ENCODE measurements at places on chromosomes 11 and 22.

DNA sequence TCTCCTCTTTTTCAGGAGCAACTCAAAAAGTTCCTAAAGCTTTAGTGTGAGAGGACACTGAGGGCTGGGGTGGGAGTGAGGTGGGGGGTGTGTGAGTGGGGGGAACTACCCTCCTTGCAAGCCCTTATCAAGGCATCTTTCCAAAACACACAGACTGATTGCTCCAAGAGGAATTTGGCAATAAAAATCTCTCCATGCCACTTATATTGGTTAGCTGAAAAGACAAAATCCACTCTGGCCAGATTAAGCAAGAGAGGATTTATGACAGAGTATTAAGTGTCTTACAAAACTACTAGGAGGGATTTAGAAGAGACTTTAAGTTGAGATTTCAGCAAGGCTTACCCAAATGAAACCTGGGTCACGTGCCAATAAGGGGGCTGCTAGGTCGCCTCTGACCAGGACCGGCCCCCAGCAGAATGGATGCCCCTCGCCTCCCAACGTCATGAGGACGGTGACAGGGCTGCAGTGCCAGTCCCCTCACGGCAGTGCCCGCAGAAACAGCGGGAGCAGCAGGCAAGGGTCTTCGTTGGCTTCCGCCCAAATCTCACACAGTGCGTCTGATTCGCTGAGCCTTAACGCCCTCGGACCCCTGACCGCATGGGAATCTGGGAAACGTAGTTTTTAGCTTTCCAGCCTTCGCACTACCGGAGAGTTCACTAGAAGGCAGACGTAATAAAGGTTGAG, 22.1 kb upstream of the CTR9 start:
- DNase-seq: no peak

DNA sequence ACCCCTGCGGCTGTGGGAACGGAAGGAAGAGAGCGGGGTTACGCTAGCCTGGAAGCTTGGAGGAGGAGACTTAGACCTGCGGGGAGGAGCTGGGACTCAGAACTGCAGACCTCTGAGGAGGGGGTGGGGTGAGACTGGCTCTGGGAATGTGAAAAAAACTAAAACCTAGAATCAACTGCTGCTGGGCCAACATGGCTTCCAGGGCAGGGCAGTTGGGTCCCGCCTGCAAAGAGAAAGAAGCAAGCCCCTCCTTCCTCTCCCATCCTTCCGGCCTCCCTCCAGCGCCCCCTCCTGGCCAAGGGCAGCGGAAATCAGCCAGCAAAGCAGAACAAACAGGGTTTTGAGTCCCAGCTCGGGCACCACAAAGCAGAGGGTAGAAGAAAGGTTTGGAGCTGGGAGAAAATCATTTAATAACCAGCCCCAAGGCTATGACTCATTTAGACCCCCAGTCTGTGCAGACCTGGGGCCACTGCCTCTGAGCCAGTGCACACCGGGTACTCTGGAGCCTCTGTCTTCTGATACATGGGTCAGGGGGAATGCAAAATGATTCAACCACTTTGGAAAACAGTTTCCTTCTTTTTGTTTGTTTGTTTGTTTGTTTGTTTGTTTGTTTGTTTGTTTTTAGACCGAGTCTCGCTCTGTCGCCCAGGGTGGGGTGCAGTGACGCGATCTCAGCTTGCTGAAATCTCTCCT, 7.3 kb upstream of the NCF4 start:
- peak; percentile 88 for DNase-seq

GRCh38 chr11:83583757-83584366, 297.7 kb upstream of the CCDC90B start:
- no peak for DNase-seq

GRCh38 chr22:19756288-19757128, 4.1 kb upstream of the TBX1 start:
- DNase-seq: peak; percentile 14

- no peak for DNase-seq
Observed at GRCh38 chr11:57167125-57167846, 14.5 kb upstream of the LRRC55 start.

- no peak for DNase-seq
Observed at GRCh38 chr11:27722953-27723344, 22.7 kb upstream of the BDNF start.

DNA sequence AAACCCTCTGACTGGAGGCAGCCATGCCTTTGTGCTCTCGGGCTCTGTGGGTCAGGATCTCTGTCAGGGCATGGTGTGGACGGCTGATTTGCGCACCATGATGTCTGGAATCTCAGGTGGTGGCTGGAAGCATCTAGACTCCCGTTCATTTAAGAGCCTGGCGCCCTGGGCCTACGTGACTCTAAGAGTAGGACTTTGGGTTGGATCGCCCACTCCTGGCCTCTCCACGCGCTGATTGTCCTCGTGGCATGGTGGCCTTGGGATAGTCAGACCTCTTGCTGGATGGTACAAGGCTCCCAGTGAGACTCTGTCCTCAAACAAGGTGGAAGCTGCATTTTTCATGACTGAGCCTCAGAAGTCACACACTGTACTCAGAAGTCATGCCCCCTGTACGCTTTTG, 224.3 kb downstream of the TBC1D22A start:
- DNase-seq: no peak

DNA sequence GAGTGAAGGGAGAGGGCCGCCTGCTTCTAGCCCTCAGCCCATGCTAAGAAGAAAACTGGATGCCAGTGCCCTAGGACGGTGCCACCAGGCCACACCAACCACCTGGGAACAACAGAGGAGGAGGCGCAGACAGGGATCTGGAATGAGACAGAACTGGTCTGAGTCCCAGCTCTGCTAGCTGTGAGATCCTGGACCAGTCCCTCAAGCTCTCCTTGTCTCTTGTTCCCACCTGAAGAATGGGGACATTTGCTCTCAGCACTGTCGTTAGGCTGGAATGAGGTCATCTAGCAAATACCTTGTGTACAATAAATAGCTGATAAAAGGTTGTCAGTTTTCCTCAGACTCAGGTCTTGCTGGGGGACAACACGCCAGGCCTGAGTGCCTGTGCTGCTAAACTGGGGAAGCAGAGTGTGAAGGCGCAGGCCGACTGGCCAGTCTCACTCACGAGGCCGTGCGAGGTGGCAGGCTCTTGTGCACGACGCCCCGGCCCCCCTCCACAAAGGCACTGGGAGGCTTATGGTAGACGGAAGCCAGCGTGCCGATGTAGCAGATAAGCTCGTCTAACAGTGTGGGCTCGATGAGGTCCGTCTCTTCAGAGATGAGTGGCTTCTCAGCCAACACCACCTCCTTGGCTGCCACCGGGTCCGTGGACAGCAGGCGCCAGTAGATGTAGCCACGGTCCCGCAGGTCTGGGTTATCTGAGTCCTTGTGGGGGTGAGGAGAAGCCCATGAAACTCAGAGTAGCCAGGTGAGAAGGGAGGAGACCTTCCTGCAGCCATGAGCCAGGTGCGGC, 25.8 kb upstream of the RASL10A start:
- DNase-seq: peak; percentile 12

DNA sequence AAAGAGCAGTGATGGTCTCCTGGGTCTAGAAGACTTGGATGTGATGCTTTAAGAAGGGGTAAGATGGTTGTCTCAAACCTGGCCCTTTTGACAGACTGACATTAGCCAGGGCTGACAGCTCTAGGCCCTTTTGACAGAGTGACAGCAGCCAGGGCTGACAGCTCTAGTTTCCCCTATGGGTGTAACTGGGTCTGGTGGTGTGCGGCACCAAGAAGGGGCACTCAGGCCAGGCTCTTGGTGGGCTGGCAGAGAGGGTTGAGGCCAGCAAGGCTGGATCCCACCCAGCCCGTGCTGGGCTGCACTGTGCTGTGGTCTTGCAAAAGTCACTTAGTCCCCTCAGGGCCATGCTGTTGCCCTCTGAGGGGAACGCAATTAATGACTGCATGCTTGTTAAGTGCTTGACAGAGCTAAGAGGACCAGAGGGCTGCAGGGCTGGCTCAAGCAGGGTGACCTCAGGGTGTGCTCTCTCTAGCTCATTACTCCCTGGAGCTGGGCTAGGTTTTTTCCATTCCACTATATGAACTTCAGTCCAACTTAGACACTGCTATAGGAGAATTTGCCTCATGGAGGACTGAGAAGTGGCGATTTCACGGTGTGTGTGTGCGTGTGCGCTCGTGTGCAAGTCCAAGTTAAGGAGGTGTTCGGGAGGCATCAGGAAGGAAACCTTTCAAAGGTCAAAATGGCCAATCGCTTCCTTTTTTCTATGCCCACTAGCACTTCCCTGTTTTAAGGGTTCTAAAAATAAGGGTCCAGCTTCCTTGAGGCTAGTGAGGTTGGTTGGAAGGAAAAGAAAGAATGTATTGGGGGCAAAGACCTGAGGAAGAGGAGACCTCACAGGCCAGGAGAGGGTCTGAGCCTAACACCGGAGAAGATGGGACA, 4.4 kb downstream of the UBASH3B start:
- no peak for DNase-seq

GRCh38 chr22:36829370-36830002, 12.7 kb upstream of the PVALB start:
- no peak for DNase-seq

- no peak for DNase-seq
Observed at GRCh38 chr22:28245579-28246224, 326.6 kb upstream of the PITPNB start.

DNA sequence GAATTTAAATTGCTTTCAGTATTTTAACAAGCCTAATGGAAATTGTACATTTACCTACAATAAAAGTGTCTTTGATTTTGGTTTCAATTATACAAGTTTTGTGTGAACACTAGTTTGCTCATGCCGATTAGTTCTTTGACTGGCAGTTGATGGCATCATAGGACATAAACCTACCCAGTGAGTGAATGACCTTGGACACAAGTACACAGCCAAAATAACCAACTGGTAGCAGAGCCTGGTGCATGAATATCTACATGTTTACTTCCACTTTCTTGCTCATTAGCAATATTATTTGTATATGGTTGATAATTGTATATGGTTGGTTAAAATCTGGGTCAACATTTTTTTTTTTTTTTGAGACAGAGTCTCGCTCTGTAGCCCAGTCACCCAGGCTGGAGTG, 37.8 kb downstream of the STIM1 start:
- no peak for DNase-seq

DNA sequence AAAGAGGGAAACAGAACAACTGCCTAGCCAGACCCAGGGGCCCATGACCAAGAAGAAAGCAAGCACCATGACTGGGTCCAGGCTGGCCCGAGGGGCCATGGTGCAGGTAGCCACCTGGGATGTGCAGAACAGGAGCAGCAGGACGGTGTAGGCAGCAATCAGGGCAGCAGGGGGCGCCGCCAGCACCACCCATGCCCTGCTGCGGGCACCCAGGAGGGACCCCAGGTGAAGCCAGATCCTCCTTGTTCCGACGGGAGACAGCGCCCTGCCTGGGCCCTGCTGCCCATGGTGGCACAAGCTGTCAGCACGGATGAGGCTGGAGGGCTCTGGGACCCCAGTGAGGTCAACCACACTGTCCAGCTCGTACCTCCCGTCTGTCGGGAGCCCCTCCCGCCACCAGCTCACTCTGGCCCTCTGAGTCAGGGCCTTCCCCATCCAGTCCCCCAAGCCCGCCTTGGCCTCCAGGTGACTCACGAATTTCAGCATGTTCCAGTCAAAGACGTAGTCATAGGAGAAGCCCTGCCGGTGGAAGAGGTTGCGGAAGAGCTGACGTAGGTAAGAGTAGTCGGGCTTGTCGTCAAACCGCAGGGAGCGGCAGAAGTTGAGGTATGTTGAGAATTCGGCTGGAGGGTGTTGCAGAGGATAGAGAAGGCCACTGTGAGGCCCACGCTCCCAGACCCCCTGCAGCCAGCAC, 18.8 kb downstream of the CSNK1E start:
- DNase-seq: peak; percentile 16

DNA sequence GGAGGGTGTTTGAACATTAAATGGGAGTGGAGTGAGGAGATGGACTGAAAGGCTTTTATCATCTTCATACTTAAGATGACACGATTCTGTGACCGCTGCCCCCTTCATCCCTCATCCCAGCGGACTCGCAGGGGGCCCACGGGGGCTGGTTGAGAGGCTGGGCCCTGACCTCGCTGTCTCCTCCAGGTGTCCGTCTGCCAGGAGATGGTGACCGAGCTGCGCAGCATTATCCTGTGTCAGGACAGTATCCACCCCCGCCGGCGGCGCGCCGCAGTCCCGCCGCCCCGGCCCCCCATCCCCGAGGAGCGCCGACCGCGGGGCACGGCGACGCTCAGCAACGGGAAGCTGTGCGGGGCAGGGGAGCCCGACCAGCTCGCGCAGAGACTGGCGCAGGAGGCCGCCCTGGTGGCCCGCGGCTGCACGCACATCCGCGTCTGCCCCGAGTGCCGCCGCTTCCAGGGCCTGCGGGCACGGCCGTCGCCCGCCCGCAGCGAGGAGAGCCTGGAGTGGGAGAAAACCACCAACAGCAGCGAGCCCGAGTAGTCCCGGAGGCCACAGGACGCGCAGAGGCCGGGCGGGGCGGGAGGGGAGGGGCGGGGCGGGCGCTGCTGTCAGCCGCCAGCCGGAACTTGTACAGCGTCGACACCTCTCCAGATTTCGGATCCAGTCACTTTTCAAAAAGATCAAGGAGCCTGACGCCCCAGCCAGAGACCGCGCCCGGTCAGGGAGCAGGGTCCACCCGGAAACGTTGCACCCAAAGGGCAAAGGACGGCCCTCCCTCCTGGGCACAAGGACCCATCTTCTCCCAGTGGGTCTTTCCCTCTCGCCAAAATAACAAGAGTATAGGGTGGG, 38.0 kb upstream of the TBCEL start:
- peak; percentile 20 for DNase-seq

GRCh38 chr11:19734171-19734570, 21.5 kb downstream of the NAV2 start:
- no peak for DNase-seq

GRCh38 chr11:86688398-86689179, 16.2 kb upstream of the ME3 start:
- no peak for DNase-seq

- DNase-seq: no peak
Observed at GRCh38 chr11:72573855-72574445, 100.3 kb downstream of the PDE2A start.

GRCh38 chr11:94151903-94152677, 23.4 kb downstream of the PANX1 start:
- peak; percentile 68 for DNase-seq

DNA sequence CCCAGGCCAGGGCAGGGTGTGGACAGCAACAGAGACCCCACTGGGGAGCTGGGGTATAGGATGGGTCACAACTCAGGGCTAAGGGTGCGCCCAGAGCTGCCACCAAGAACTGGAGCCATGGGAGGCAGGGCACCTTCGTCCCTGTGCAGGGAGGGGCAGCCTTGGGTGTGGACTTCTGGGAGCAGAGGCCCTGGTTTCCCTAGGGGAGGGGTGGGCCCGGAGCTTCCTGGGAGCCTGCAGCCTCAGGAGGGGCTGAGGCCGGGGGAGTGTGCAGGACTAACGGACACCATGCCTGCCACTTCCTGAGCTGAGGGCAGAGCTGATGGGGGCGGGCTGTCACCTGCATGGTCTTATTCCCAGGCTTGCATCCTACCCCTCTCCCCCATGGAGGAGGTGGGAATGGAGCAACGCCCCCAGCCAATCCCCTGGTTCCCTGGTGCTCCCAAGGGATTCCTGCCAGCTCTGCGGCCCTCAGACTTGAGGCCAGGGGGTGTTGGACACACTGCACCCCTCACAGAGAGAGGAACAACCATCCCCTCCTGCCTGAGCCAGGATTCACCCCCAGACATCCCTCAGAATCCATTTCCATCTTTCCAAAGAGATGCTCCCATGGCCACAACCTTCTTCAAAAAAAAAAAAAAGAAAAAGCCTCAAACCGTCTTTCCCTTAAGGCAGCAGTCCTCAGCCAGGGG, 225.7 kb downstream of the CTTN start:
- no peak for DNase-seq

GRCh38 chr22:40857309-40857855, 434 bp downstream of the XPNPEP3 start:
- DNase-seq: peak; percentile 70

Data from erythroblast (primary cell).